ENCODE measurements at places on chromosomes 11 and 22.
A peak's percentile ranks its signal among the peaks of the same experiment; 100 is the strongest.

DNA sequence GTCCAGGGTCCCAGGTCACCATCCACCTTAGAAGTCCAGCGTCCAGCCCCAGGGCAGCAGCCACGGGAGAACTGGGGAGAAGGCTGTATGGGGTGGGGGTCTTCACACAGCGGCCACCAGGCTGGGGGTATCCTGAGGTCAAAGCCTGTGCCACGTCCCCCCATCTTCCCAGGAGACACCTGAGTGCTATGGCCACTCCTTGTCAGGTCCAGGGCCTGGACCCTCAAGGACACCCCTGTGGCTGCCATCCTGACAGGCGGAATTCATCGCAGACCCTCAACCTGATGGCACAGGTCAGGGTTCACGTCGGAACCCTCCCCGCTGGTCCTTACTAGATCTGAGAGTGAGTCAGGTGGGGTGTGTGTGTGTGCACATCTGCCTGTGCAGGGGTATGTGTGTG is 18.6 kb downstream of the BRSK2 start:
- no peak for DNase-seq

GRCh38 chr11:128711136-128711535 is 17.3 kb downstream of the FLI1 start:
- no peak for DNase-seq

GRCh38 chr11:61567286-61568061 is 13.4 kb downstream of the SYT7 start:
- DNase-seq, result peak; percentile 12

GRCh38 chr22:38318792-38319773 is 1.9 kb upstream of the CSNK1E start:
- DNase-seq, result no peak

GRCh38 chr22:31935961-31936635 is 8.2 kb upstream of the YWHAH start:
- DNase-seq, result no peak

DNA sequence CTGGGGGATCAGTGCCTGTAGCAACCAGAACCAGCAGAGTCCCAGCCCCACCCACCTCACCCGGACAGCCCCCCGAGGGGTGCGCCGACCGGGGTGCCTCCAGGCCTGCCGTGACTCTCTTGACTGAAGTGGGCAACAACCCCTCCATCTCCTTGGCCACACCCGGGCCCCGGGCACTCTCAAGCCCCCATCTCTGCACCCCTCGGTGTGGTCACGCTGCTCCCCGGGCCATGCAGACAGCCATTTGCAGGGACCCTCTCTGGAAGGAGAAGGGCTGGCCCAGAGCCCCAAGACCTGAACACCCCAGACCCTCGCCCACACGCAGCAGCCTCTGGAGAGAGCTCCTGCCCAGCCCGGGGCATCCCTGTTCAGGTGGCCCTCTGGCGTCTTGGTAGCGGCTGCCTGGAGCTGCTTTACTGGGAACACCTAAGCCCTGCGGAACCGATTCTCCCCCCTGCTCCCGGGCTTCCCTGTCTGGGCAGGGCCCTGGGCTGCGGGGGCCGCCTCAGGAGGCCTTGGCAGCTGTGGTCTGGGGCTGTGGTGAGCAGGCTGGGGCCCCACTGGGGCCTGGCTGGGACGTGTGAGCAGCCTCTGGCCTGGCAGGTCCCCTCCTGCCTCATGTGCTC is 84.9 kb downstream of the WNT7B start:
- no peak for DNase-seq
